ENCODE measurements at places on chromosomes 12 and 14.

GRCh38 chr12:131845121-131845520 lies 16.9 kb downstream of the MMP17 start:
- DNase-seq: no peak

- DNase-seq: no peak
Observed at GRCh38 chr12:101051151-101051550, 158.9 kb downstream of the SLC5A8 start.

- DNase-seq: no peak
Observed at GRCh38 chr14:88981948-88982347, 157.5 kb downstream of the TTC8 start.

GRCh38 chr12:130184404-130185090 lies 22.3 kb downstream of the FZD10 start:
- DNase-seq: no peak

DNA sequence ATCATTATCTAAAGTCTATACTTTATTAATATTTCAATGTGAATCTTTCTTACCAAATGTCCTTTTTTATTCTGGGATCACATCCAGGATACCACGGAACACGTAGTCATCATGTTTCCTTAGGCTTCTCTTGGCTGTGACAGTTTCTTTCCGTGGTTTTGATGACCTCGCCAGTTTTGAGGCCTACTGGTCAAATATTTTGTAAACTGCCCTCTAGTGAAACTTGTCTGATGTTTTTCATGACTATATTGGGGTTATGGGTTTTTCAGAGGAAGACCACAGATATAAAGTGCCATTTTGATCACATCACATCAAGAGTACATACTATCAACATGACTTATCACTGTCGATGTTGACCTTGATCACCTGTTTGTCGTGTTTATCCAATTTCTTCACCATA lies 14.1 kb upstream of the SERPINA6 start:
- DNase-seq: no peak

DNA sequence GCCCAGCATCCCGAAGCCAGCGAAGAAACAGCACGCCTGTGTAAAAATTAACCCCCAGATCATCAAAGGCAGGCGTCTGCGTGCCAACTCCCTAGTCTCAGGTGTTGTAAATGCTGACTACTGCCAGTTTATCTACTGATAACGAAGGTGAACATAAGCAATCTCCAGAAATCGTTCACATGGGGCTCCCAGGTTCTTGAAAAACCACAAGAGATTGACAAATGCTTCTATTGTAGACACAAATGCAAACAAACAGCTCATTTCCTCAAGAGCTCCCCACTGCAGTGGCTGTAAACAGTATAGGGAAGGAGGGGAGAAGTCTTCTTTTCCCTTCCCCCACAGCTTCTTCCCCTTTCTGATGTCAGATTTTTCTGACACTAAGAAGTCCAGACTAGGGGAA lies 5.3 kb upstream of the PLEKHG3 start:
- DNase-seq: no peak

GRCh38 chr12:88945051-88945732 lies 364.9 kb upstream of the KITLG start:
- DNase-seq: no peak

GRCh38 chr14:92500491-92500941 lies 13.1 kb upstream of the RIN3 start:
- no peak for DNase-seq

Data from stimulated activated CD4-positive, alpha-beta T cell treated with anti-CD3 and anti-CD28 coated beads, Interleukin-4, amount 100 ng/mL, for 1 hour (primary cell).